A549 (cell line): ENCODE measurements at places on chromosomes 6 and 20. TPM values are rescaled to one million over a fixed set of nuclear protein-coding genes. Genes with fewer than 3 reads are reported as not detected.

DNA sequence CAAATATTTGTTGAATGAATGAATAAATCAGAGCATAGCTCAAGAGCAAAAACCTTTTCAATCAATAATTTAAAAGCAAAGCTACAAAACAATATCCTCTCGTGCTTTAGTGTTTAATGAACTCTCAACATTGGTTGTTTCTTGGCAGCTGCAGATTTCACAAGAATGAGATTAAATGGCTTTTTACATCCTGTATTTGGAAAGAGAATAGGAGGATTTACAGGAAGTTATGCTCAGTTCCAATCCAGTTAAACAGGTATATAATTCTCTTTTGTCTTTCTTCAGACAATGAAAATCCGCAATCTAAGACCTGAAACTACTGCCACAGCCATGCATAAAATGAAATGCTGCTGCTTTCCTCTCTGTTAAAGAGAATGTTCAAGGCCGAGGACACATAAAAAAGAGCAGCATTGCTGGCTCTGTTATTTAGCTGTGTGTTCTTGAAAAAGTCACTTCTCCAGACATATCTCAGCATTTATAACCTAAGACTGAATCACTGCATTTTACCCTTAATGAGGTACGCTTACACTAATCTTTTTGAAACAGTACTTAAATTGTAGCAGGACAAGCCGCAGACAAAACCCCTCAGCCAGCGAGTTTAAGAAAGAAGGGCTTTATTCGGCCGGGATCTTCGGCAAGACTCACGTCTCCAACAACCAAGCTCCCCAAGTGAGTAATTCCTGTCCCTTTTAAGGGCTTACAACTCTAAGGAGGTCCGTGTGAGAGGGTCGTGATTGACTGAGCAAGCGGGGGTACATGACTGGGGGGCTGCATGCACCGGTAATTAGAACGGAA, 3.6 kb downstream of the C6orf52 start:
- DNase-seq = no peak

RSPH4A gene
- 0.13 to 0.28 TPM (median 0.13 TPM) in 3 replicates for polyA plus RNA-seq

- no peak for DNase-seq
Observed at GRCh38 chr6:11779329-11780096, 910 bp upstream of the ADTRP start.

TEAD3 gene
- 3.0 to 4.5 TPM (median 4.2 TPM) in 3 replicates for polyA plus RNA-seq

- no peak for DNase-seq
Observed at GRCh38 chr6:25956226-25956625, 6.4 kb upstream of the TRIM38 start.

DNA sequence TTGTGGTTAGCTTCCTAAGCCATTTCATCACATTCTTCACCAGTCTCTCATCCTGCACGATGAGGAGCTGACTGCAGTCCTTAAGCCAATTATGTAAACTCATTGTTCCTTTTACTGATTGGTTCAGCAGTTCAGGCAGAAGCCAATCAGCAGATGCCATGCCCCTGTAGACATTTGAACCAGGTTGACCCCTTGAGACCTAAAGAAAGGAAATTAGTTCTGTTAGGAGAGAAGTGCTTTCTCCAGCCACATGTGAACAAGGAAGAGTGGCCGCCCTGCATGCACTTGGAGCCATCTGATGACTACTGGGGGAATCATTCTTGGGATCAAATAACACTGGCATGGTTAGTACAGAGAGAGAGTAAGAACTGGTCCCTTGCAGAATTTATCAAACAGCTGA, 535.2 kb upstream of the ID4 start:
- DNase-seq = no peak

DNA sequence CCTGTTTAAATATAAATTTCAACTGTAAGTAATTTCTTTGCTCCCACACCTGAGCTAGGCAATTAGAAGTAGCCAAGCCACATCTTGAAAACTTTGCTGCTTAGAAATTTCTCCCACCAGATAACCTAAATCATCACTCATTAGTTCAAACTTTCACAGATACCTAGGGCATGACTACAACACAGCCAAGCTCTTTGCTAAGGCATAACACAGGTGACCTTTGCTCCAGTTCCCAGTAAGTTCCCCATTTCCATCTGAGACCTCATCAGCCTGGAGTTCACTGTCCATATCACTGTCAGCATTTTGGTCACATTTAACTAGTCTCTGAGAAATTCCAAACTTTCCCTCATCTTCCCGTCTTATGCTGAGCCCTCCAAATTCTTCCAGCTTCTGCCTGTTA, 79.8 kb upstream of the OPRM1 start:
- no peak for DNase-seq

- DNase-seq = no peak
Observed at GRCh38 chr6:146635165-146635564, 36.4 kb downstream of the ADGB start.

VAPB gene
- polyA plus RNA-seq = 43.8 to 45.8 TPM (median 45.4 TPM) in 3 replicates

- no peak for DNase-seq
Observed at GRCh38 chr6:50654155-50654554, 59.2 kb upstream of the TFAP2D start.

GRCh38 chr6:73177221-73177944, 47.9 kb downstream of the KHDC1L start:
- DNase-seq = no peak

DNA sequence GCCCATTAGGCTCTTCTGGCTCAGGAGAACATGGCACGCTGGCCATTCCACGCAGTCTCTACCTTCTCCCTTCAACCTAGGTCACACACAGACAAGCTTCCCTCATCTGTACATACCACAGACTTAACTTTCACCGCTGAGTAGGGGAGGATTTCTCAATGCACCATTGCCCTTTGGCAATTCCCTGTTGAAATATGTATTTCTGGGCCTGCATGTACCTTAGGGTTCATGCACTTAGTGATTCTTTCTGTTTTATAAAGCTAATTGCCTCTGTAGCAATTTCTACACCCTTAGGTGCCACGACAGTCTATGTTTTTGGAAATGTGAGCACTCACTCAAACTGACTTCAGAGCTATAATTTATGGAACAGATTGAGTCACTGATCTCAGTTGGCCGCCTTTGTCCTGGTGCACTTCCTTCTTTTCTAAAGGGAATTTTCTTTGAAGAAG, 253.8 kb upstream of the PRDM1 start:
- DNase-seq = no peak

HAO1 gene
- polyA plus RNA-seq = not detected in 3 replicates

DNA sequence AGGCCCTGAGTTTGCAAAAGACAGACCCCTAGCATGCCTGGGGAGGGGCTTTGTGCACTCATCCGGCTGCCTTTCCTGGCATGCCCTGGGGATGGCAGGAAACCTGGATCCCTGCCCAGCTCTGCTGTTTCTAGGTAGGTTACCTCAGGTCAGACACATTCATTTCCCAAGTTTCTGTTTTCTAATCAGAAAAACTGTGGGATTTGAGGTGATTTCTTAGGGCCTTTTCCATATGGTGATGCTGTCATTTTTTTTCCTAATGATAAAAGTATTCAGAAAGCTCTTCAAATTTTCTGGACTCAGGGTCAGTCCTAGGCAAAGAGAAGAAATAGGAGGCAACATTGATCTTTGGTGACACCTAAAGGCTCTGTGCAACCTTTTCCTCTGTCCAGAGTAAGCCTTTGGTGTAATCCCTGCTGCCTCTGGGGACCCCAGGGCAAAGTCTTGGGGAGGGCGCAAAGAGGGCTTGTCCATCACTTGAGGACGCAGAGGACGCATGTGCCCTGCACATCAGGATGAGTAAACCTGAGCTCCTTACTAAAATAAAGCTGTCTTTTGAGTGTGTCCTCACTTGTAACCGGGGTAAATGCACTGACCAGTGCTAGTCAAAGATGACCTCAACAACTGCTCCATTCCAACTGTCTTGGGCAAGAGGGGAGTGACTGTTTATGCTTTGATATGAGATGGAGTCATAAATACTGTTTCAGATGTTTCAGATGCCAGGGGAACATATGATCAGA, 13.5 kb upstream of the TRAM2 start:
- no peak for DNase-seq

- no peak for DNase-seq
Observed at GRCh38 chr20:31870726-31871617, 538 bp downstream of the TTLL9 start.

ZNF334 gene
- polyA plus RNA-seq = not detected in 3 replicates

OPRM1 gene
- not detected in 3 replicates for polyA plus RNA-seq

DNA sequence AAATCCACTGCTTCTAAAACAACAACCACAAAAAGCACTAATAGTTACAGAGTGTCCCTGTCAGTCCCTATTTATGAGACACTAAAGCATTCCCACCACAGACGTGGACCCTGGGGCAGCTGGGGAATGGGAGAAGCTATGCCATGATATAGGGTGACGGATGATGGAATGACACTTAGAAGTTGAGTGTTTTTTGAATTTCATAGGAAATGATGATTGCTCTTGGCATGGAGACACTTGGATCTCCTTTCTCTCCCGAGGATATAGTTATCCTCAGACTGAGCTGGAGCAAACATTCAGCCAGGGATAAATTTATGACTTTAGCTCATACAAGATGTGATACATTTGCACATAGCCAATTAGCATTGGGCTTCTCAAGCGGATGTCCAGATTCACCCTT, 151.2 kb downstream of the EDN3 start:
- no peak for DNase-seq

DNA sequence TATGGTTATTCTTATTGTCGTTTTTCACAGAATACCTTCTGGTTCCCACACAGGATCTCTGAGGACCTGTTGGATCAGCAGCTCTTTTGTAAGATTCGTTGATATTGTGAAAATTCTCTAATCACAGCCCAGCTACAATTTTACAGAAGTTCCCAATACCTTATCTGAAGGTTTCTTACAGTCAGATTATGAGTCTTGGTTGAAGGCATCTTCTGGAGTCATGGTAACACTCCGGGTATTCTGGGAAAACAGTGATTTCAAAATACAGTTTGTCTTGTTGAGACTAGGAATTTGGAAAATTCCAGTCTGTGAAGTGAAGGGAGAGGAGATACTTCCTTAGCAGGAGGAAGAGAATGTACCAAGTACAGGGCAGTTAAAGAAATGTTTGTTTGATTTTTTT, 22.2 kb upstream of the HLA-C start:
- no peak for DNase-seq

GRCh38 chr6:131117878-131118277, 17.4 kb upstream of the AKAP7 start:
- no peak for DNase-seq

EIF6 gene
- 292 to 337 TPM (median 294 TPM) in 3 replicates for polyA plus RNA-seq

DNA sequence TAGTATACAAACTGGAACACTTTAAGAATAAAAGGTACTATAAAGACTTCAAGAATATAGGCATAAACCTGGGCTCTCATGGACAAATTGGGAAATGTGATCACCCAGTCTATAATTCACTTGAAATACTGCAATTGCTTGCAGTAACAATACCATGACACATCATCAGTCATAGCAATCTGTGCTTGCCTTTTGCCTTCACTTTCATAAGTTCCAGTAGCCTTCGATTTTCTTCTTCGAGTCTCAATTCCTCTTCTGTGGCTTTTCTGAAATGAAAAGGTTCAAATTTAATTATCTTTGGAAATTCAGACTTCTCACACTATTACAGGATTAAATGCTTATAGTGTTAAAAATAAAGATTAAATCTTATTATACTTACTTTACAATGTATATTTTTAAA, 96.3 kb upstream of the ZBTB24 start:
- DNase-seq = no peak
